ENCODE measurements at places on chromosomes 16 and 17. TPM values are rescaled to one million over a fixed set of nuclear protein-coding genes. Genes with fewer than 3 reads are reported as not detected.

The ZNF286A gene
- 3.0 TPM for total RNA-seq

The ST6GALNAC1 gene
- total RNA-seq = 0.79 TPM

DNA sequence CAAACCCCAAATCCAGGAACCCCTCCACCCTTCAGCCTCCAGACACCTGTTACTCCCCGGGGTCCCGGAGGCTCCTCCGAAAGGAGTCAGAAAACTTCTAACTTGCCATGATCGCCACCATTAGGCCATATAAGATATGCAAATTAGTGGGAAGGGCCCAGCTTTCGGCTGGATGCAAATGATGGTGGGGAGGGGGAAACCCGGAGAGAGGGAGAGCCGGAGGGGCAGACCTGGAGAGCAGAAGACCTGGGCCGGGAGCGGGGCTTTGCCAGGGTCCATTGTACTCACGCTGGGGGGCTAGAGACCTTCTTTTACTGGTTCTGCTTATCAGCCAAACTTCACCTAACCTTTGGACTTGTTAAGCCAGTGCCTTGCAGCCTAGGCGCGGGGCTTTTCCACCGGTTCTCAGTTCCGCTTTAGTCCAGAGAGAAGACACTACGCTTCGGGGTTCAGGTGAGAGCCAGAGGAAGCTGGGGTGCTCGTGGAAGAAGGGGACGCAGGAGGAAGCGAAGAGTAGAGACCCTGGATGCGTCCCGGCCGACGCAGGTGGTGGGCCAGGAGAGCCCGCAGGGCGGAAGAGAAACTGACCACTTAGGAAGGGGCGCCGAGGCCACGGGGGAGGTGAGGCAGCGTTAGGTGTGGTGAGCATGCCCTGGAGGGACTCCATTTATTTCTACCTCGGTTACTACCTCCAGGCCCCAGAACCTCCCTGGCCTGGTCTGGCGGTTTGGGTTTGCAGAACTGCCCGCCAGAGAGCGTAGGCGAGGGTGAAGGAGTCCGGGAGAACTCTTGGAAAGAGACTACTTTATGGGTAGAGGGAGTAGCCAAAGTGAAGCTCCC is at the start of gene HNF1B:
Gene HNF1B, minus strand, starts transcription at position 99 of the 840 bp plus-strand sequence. CDS start 175 bp downstream, outside the sequence.
- no peaks in the 10 kb centered on the region for H3K36me3 ChIP-seq
- peaks cover 2% of the 10 kb centered on the region for H3K4me1 ChIP-seq
- H3K4me3 ChIP-seq = peak within 1 kb of the TSS; percentile 56
- peak; percentile 81 for DNase-seq

- no peak overlapping the region for H3K27ac ChIP-seq
- H3K4me3 ChIP-seq = no peak overlapping the region
- DNase-seq = no peak
These were observed 7.2 kb downstream of the CENPX start for GRCh38 chr17:82015311-82015971.

DNA sequence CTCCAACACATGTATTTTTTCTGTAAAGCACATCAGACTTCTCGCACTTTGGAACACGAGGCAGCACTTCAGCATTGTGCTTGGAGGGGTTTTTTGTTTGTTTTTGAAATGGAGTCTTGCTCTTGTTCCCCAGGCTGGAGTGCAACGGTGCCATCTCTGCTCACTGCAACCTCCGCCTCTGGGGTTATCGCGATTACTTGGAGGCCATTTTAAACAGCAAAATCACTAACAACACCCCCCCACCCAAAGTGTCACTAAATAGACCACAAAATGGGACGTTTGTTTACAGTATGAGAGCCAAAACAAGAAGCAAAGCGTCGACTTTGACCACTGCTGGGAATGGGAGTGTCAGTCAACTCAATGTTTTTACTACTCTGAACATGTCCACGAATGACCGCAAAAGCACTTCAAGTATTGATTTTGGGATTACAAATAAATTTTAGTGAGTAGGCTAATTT is 9.0 kb upstream of the C16orf87 start:
- no peaks in the 10 kb centered on the region for H3K4me1 ChIP-seq
- H3K36me3 ChIP-seq = no peaks in the 10 kb centered on the region
- no peaks in the 10 kb centered on the region for H3K27me3 ChIP-seq
- no peak for DNase-seq
- no peak overlapping the region for H3K4me3 ChIP-seq
- H3K27ac ChIP-seq = no peak overlapping the region
